ENCODE measurements at places on chromosomes 5 and 9.

DNA sequence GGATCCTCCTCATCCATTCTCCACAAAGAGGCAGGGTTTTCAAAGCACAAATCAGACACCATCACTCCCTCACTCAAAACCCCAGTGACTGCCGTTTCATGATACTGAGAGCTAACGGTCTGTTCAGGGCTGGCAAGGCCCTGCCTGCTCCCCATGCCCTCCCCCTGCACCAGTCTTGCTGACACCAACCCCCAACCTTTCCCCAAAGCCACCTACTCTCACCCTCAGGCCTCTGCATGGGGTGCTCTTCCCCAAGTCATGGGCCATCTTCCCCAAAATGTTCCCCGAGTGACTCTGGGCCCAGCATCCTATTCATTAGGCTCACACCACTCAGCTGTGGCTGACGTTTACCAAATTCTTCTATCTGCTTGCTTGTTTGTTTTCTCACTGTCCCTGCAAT is 21.7 kb upstream of the OLFM1 start:
- DNase-seq, result no peak

DNA sequence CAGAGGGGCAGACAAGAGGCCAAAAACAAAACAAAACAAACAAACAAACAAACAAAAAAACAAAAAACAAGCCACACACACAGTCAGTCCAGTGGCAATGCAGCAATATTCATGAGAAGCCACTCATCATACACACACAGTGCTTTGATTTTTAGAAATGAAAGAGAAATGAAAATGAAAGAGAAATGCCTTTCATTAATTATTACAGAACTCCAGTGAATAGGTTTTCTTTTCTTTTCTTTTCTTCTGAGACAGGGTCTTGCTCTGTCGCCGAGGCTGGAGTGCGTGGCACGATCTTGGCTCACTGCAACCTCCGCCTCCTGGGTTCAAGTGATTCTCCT is 36.9 kb downstream of the SPRY4 start:
- no peak for DNase-seq

DNA sequence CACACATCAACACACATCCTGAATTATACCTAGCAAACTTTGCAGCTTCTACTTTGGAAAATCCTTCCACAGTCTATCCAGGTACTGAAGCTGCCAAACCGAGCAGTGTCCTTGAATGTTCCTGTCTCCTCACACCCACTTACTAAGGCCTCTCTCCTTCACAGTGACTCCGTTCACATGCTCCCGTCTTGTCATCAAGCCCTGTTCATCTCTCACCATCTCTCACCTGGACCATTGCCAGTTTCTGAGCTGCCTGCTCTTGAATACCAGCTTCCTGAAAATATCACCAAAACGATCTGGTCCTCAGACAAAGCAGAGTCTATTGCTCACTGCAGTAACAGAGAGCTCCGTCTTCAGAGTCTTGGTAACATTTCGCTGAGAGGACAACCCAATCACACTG is 57.4 kb downstream of the GCNT1 start:
- no peak for DNase-seq

- no peak for DNase-seq
Observed at GRCh38 chr5:123803359-123803758, 291.4 kb downstream of the CSNK1G3 start.

GRCh38 chr5:179393078-179393477 is 47.8 kb upstream of the ADAMTS2 start:
- DNase-seq, result no peak

GRCh38 chr5:151051066-151051930 is 29.5 kb downstream of the TNIP1 start:
- DNase-seq, result peak; percentile 84

DNA sequence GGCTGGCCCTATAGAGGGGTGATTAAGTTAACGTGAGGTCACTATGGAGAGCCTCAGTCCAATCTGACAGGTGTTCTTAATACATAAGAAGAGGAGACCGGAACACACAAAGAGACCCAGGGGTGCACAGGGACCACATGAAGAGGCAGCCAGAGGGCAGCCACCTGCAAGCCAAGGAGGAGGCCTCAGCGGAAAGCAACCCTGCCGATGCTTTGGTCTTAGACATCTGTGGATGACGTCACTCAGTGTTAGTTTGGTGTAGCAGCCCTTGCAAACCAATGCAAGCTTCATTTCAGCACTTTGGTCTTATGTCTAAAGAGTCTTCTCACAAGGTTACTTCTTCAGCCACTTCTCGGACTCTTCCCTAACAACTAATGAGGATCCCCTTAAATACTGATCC is 47.6 kb upstream of the GRHPR start:
- DNase-seq, result no peak

DNA sequence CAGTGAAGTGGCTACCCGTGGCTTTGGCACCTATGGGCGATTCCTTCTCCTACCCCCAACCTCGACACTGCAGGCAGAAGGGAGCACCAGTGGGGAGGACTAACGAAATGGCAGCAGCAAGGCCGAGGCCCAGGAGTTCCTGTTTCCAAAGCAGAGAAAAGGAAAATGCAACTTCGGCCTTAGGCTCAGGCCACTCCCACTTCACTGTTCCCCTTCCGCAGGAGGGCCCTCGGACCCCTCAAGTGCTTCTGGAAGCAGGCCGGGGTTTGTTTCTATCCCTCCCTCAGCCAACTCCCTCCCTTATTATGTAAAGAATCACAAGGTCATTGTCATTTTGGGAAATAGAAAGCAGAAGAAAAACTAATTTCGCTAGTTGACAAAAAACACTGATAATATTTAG is 36.4 kb upstream of the NKX2-5 start:
- no peak for DNase-seq

DNA sequence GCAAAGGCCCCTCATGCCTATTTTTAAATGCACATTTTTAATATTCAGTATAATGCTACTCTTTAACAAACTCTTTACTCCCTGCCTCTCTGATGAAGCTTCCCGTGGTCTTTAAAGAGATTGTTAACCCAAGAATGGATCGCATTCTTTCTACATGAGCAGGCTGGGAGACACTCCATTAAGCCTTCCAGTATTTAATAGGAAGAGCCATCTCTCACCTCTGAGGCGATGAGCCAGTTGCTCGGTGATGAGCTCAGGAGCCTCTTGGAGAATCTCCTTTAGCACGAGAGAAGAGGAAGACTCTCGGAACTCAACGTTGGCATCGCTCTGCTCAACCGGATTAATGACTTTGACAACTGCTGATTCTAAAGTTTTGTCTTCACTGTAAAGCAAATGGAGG is 59.6 kb downstream of the PRUNE2 start:
- DNase-seq, result no peak

DNA sequence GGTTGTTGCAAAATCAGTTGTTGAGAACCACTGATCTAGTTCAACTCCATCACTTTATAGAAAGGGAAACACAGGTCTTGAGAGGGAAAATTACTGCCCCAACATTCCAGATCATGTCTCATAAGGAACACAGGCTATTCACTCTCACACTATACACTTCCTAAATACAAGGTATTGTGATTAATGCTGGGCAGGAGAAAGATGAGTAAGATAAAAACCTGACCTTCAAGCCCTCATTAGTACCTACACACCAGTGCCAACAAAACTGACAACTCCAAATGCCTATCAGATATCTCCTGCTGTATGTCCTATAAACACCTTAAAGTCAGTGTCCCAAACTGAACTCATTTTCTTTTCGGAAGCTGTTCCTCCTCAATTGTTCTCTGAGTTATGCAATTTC is 8.2 kb downstream of the GNE start:
- no peak for DNase-seq

- DNase-seq, result no peak
Observed at GRCh38 chr5:177428574-177429217, 2.2 kb downstream of the GRK6 start.

GRCh38 chr5:4078544-4078943 is 482.9 kb downstream of the IRX1 start:
- no peak for DNase-seq

DNA sequence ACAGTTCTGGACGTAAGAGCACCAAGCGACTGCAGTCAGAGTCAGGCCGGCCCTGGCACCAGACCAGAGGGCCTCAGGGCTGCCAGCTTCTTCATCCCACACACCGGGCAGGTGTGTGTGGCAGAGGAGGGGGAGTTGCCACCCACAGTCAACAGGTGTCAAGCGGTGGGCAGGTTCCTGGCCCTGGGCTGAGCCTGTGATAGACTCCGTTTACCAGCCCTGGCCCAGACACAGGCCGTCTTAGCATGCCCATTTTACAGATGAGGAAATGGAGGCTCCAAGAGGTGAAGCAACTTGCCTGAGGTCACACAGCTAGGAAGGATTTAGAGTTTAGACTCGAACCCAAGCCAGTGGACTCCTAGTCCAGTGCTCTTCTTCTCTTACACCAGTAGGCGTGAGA is 71.8 kb downstream of the HMCN2 start:
- no peak for DNase-seq

DNA sequence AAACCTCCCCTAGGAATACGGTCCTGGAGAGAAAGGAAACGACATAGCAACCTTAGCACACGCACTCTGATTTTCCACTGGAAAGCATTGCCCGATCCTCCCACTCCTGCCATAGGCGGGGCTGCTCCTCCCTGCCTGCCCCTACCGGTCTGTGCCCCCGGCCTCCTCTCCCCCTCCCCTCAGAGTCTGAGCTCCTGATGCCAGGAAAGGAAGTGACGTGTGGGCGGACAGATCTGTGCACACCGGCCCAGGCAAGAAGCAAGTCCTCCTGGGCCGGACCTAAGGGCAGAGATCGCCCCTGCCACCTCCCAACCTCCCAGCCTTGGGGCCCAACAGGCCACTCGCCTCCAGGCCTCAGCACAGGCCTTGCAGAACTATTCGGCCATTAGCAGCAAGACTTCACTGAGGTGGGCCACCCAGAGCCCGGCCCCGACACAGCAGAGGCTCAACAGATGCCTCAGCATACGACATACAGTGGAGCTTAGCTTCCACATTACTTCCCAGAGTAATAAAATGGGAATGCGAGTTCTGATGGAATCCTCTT is 7.2 kb downstream of the NINJ1 start:
- DNase-seq, result no peak

GRCh38 chr9:27499451-27499850 is 24.6 kb upstream of the IFNK start:
- DNase-seq, result no peak

GRCh38 chr9:133449760-133450159 is 10.0 kb upstream of the CACFD1 start:
- DNase-seq, result no peak

DNA sequence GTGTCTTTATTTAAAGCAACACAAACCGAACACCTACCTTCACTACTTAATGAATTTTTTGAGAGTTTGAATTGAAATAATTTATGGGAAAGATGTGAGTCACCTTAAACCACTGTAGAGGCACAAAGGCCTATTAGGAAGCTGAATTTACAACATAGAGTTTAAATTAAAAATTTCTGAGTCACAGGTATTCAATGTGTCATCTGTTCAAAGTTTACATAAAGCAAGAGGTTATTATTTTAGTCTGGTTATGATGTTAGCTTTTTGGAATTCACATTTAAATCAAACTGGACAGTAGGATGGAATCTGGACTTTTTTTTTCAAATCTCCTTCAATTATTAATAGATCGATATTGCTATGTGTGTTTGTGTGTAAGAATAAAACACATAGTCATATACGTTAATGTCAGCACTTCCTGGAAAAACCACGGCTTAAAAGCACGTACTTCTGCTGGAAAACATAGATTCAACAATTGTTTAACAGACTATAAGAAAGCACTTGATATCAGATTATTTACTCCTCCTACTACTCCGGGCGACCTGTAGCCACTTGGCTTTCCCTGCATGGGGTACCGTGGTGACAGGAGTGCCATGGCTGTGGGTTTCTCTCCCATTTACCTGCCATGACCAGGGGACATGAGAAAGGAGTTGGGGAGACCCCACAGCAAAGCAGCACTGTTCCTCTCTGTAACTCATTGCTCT is 638.6 kb downstream of the SEMA5A start:
- no peak for DNase-seq

DNA sequence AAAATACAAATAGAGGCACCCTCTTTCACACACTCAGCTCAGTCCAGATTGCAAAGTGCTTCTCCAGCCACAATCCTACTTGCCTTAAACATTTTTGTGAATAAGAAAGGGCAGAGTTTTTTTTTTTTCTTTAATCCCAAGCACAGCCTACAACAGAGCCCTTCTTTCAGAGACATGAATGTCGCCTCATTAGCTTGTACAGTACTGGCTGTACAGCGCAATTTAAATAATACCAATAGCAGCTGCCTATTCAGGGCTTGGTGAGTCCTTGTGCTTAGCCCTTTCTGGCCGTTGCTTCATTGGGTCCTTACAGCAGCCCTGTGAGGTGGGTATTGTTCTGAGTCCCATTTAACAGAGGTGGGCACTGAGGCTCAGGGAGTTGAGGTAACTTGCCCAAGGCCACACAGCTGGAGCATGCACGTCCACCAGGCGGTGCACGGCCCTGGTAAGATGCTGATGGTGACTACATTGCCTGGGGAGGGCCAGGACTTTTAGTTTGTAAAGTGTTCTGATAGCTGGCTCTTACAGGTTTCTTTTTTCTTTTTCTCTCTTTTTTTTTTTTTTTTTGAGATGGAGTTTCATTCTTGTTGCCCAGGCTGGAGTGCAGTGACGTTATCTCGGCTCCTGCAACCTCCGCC is 23.1 kb downstream of the NDST1 start:
- no peak for DNase-seq

GRCh38 chr5:164052536-164053093 is 547.2 kb downstream of the MAT2B start:
- DNase-seq, result no peak

DNA sequence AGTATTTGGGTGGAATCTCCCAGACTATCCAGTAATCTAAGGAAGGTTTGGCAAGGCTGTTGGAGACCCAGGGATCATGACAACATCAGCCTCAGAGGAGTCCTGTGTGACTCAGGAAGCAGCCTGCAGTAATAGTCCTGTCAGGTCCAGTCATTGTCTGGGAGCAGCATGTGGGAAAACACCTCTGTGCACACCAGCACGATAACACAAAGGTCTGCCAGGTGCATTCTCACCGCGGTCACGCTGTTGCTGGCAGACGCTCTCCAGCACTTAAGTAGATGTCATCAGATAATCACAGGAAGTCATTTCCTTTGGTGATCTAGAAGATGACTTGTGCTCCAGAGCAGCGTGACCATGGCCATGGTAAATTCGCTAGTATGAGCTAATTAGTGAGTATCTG is 99.2 kb upstream of the IQGAP2 start:
- DNase-seq, result no peak

DNA sequence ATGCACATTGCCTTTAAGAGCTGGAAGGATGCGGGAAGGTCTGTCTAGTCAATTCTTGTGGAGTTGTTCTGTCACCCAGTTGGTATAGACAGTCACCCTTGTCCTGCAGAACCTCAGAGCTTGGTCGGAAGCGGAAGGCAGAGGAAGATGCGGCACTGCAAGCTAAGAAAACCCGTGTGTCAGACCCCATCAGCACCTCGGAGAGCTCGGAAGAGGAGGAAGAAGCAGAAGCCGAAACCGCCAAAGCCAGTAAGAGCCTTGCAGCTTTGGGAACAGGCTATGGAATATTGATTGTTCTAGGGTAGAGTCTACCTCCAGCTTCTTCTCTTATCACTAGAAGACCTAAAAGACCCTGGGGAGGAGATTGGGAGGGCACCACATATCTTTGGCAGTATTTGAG is 6.5 kb downstream of the TCOF1 start:
- no peak for DNase-seq

- DNase-seq, result no peak
Observed at GRCh38 chr9:114250235-114250568, 72.7 kb upstream of the ORM1 start.
